Activated B cell treated with CpG ODN at 0.5 μM for 24 hours (primary cell): ENCODE measurements at places on chromosomes 12 and 14.

- DNase-seq = no peak
These were observed 3.7 kb downstream of the DHRS7 start for GRCh38 chr14:60161196-60162107.

DNA sequence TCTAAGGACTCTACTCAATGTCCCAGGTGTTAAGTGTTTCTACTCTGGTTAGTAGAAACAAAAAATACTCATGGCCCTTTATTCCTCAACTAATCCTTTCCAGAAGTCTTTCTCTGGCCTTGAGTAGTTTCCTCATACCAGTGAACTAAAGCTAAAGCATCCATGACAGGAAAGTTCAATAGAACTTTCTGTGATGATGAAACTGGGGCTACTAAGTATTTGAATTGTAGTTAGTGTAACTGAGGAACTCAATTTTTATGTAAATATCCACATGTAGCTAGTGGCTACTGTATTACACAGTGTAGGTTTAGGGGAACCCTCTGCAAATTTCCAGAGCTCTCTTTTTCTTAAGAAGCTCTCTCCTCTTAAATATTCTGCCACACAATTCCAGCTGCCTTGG, 63.7 kb downstream of the R3HDM2 start:
- DNase-seq = no peak

- no peak for DNase-seq
These were observed 30.2 kb upstream of the NR1H4 start for GRCh38 chr12:100443434-100443833.

DNA sequence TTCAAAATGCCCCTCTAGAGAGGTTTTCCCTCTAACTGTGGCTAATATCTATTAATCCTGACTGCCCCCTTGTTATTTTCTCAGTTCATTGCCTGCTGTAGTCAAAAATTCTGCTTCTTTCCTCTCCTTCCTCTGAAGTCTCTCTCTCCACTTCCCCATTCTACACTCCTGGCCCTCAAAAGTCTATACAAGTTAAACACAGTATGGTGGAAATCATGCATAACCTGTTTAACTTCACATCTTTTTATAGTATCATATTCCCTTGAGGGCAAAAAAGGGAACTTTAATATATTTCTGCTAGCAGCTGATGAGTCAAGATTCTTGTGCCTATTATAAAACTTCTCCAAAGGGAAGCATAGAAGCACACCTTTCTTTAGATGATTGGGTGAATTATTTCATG, 16.7 kb downstream of the GRIP1 start:
- no peak for DNase-seq

GRCh38 chr12:80432061-80432460, 12.0 kb upstream of the PTPRQ start:
- no peak for DNase-seq

- no peak for DNase-seq
These were observed 90.7 kb downstream of the ITPK1 start for GRCh38 chr14:93025055-93025454.

DNA sequence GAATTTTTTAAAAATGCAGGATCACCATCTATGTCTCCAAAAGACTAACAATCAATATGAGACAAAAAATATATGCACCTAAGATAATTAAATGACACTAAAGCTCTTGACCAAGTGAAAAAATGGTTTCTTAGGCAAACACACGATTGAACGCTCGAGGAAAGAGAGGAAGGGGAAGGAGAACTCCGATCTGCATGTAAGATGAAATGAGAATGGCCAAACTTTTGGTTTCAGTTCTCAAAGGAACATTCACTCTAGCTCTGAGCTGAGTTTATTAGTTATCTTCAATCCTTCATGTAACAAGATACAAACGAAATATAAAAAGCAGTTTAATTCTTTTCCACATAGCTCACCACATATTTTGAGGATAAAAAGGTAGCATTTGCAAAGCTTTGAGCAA, 2.8 kb downstream of the DYRK4 start:
- DNase-seq = no peak

DNA sequence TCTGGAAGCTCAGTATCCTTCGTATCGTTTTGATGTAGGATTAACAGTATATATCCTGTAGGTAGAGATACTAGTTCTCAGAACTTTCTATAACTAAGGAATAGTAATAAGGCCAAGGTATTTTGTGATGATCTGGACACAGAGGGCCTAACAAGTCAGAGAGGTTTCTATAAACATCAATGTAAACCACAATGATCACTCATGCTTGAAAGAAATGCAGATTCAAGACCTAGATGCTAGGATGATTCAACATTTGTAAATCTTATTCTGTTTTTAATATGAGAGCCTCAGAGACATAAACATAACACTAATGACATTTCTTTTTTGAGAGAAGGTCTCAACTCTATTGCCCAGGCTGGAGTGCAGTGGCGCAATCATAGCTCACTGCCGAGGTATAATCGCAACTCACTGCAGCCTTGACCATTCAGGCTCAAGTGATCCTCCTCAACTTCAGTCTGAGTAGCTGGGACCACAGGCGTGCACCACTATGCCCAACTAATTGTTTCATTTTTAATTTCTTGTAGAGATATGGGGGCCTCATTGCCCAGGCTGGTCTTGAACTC, 16.2 kb downstream of the SUPT16H start:
- no peak for DNase-seq

GRCh38 chr14:95559203-95559602, 24.4 kb downstream of the GLRX5 start:
- DNase-seq = no peak

DNA sequence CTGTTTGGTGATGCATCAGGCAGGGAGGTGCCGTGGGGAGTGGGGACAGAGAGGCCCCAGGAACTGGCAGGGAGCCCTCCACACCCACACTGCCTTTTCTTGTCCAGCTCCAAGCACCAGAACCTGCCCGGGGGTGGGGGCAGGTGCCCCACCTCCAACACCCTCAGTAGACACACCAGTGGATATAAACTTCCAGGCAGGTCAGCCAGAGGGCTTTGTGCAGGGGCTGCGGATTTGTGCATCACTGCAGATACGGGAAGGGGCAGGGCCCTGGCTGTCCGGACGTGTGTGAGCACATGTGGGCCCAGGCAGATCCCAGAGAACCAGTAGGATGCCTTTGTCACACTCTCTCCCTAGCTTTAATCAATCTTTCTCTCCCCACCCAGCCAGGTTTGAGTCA, 1.3 kb upstream of the TGM1 start:
- no peak for DNase-seq

- no peak for DNase-seq
These were observed 52.1 kb downstream of the GALNT4 start for GRCh38 chr12:89472508-89472907.

- no peak for DNase-seq
These were observed 152.2 kb upstream of the SLC38A2 start for GRCh38 chr12:46524778-46525177.

DNA sequence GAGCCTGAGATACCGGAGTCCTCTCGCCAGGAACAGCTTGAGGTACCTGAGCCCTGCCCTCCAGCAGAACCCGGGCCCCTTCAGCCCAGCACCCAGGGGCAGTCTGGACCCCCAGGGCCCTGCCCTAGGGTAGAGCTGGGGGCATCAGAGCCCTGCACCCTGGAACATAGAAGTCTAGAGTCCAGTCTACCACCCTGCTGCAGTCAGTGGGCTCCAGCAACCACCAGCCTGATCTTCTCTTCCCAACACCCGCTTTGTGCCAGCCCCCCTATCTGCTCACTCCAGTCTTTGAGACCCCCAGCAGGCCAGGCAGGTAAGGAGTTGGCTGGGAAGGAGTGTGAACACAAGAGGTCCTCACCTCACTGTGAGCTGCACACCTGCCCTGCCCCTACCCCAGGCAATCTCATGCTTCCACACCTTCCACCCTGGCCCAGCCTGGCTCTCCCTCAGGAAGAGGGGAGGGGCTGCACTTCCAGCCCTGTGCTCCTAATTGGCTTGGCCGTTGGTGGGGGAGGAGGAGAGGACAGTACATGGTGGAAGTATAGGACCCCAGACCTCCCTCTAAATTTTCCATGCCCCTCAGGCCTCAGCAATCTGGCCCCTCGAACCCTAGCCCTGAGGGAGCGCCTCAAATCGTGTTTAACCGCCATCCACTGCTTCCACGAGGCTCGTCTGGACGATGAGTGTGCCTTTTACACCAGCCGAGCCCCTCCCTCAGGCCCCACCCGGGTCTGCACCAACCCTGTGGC, 6.2 kb downstream of the C1QL4 start:
- DNase-seq = no peak

DNA sequence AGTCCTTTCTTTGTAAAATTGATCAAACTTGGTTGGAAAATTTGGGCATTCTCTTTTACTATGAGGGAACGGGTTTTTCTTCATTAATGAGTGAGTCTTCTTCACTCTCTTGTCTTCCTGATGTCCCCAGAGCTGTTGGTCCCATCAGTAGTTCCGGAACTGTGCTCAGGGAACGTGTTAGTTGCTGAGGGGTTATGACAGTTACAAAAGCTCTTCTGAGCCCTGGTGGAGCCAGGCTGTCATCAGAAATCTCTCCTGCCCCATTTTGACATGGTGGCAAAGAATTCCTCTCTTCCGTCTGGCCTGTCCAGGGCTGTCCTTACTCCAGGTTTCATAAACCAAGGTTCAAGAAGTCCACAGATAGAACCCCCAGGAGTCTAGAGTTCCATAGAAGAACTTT, 208.5 kb downstream of the SLC41A2 start:
- no peak for DNase-seq

DNA sequence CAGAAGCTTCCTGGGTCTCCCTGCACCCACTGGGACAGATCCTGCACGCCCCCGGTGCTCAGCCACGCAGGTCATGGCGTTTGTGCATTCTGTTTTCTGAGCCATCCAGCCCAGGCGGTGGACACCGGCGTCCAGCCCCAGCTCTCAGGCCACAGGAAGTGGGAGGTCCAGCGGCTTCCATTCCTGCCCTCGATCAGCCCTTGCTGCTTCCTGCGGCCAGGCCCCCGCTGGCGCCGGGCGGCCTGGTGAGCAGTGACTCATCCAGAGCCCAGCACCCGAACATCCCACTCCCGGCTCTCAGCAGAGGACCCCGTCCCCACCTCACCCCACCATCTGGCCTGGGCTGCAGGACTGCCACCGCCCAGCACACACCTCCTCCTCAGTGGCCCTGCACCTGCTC, 18.0 kb upstream of the NUDT14 start:
- no peak for DNase-seq

DNA sequence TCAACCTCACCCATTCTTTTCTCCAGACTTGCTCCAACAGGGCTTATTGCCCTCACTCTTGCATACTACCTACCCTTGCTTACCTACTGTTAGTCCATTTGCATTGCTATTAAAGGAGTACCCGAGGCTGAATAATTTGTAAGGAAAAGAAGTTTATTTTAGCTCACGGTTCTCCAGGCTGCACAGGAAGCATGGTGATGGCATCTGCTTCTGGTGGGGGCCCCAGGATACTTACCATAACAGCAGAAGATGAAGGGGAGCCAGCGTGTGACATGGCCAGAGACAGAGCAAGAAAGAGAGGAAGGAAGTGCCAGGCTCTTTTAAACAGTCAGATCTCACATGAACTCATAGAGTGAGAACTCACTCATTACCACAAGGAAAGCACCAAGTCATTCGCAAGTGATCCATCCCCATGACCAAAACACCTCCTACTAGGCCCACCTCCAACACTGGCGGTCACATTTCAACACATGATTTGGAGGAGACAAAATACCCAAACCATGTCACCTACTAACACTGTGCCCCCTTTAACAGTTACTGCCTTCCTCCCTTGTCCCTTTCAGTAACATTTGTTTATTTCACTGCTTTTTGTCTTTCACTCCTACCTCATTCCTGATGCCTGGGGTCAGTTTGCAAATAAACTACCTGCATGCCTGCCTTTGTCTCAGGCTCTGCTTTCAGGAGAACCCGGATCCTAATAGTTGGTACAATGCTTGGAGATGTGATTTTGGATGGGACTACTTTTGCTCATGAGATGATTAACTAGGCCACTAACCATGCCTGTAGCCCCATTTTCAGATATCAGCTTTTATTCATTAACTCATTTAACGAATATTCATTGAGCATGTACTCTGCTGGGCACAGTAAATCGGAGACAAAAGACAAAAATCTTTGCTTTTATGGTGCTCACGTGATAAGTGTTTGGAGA, 41.6 kb upstream of the CSRP2 start:
- DNase-seq = no peak

- DNase-seq = no peak
These were observed 24.5 kb upstream of the OVCH1 start for GRCh38 chr12:29521951-29522350.

- DNase-seq = no peak
These were observed 210.3 kb downstream of the CPNE8 start for GRCh38 chr12:38695057-38695456.

GRCh38 chr14:81437244-81437643, 37.1 kb upstream of the STON2 start:
- DNase-seq = no peak

DNA sequence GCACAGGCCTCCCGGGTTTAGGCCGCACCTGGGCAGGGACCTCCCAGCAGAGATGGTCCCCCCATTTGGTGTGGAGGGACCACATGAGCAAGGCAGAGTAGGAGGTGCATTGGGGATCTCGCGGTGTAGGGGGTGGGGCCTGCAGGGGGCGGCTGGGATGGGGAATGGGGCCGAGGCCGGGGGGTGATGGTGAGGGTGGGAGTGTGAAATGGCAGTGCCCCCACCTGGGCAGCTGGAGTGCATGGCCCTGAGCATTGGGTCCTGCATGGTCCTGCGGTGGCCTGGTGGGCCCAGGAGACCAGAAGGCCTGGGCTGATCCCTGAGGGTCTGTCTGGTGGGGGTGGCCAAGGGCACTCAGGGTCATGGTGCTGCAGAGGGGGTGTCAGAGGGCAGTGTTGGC, 111.8 kb downstream of the KIF26A start:
- no peak for DNase-seq

- DNase-seq = no peak
These were observed 20.3 kb downstream of the VDR start for GRCh38 chr12:47884501-47884900.

DNA sequence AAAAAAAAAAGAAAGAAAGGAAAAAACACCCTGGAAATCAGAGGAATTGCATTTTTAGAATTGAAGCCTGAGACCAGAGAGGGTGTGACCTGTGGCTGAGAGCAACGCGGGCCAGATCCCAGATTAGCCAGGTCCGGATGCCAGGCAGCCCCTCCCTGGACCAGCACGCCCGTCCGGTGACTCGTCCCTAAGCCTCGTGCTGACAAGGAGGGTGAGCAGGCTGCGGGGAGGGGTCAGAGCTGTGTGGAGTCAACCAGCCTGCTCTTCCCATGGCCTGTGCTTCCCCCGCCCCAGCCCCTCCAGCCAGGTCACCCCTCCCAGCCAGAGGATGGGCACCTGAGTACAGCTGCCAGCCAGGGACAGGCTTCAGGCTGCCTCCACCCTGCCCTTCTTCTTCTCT, 4.2 kb upstream of the KLC1 start:
- DNase-seq = no peak

- no peak for DNase-seq
These were observed 63.9 kb upstream of the RMST start for GRCh38 chr12:97398704-97399103.

- no peak for DNase-seq
These were observed 28.6 kb downstream of the EML1 start for GRCh38 chr14:99821519-99822508.
